Kidney (tissue), 22 donors: ENCODE measurements at places on chromosomes 2 and 18. TPM values are rescaled to one million over a fixed set of nuclear protein-coding genes. Genes with fewer than 3 reads are reported as not detected.

GRCh38 chr2:148560496-148560895 is 84.1 kb upstream of the EPC2 start:
- no peaks in the 10 kb centered on the region for H3K27me3 ChIP-seq
- H3K27ac ChIP-seq, result no peak overlapping the region
- no peak overlapping the region for H3K4me3 ChIP-seq
- no peaks in the 10 kb centered on the region for H3K4me1 ChIP-seq

DNA sequence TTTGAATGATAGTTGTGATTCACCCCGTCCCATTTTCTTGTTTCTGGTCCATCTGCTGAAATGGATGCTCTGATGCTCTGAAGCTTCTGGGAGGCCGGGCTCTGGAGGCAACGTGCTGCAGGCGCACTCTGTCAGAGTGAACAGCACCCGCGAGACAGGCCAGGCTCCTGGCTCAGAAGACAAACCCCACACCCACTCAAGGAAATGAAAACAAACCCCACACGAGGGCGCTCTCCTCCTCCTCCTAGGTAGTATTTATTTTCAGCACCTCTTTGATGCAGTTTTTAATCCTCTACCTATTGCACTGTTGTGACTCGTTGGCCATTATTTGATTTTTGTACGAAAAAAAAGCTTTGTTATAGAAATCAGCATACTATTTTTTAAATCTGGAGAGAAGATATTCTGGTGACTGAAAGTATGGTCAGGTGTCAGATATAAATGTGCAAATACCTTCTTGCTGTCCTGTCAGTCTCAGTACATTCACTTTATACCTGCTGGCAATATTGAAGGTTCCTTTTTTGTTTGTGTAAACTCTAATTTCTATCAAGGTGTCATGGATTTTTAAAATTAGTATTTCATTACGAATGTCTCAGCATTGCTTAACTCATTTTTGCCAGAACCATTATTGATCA is 10.3 kb upstream of the CHST10 start:
- H3K36me3 ChIP-seq, result no peaks in the 10 kb centered on the region
- no peak overlapping the region for H3K4me3 ChIP-seq
- no peaks in the 10 kb centered on the region for H3K4me1 ChIP-seq

DNA sequence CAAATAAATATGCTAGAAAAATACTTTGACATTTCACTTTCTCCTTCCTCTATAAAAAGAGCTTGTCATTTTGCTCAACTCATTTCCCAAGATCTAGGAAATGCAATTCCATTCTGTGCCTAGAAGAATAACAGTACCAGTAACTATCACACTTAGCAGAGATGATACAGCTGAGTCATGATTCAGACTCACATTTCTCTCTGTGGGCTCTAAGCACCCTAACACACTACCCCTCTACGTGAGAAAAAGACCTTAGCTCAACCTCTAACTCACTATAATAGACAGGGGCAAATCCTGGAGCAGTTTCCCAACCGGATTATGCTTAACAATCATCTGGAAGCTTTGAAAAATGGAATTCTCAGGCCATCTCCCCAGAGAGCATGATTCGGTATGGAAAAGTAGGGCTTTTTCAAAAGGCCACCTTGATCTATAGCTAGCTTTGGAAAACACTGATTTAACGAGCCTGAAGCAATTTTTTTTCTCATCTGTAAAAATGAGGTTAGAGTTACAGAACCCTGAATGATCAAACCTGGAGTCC is 1312.3 kb upstream of the PIK3C3 start:
- no peaks in the 10 kb centered on the region for H3K36me3 ChIP-seq
- H3K27me3 ChIP-seq, result no peaks in the 10 kb centered on the region
- no peak overlapping the region for H3K4me3 ChIP-seq
- no peak for DNase-seq
- no peaks in the 10 kb centered on the region for H3K4me1 ChIP-seq

Gene COA5
- 38.0 TPM for total RNA-seq

Gene GAL3ST2
- total RNA-seq, result 0.19 TPM

DNA sequence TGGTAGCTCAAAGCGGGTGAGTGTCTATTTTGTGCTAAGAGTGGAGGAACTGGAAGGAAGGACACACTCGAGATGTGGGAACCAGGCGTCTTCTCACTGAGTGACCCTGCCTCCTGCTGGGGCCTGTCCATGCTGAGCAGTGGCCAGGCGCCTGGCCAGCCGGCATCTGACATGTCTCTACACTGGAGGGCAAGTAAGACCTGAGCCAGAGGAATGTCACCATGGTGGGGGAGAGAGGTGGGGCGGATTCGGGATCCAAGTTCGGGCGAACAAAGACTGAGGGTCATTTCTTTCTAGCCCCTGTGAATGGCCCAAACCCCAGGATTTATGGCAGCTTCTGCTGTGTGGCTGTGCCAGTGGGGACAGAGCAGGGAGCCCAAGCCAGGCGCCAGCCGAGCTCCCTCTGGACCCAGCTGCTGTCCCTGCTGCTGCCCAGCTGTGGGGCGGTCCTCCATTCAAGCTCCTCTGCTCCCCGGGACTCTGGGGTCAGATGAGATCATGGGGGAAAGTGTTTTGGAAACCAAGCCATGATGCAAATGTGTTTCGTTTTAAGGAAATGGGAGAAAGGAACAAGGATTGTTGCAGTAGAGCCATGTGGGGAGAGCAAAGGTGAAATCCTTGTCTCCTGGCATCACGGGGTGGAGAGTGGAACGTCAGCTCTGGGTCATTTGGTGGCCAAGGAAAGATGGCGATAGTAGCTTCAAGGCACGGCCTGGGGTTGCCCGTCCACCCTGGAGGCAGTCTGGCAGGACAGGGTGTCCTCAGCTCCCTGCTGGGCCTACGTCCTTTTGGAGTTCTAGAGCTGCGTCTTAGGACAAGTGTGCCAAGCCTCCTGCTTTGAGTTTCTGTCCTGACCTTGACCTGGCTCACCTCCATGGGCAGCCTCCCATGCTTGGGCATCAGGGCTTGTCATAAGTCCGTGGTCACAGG is 8.1 kb downstream of the ACKR3 start:
- no peaks in the 10 kb centered on the region for H3K27me3 ChIP-seq
- peaks cover 7% of the 10 kb centered on the region for H3K36me3 ChIP-seq
- peaks cover 24% of the 10 kb centered on the region for H3K4me1 ChIP-seq
- no peak overlapping the region for H3K4me3 ChIP-seq
- no peak overlapping the region for H3K27ac ChIP-seq
